HFFc6 (cell line): ENCODE measurements at places on chromosomes 1 and 21.
A peak's percentile ranks its signal among the peaks of the same experiment; 100 is the strongest.

- DNase-seq: no peak
Observed at GRCh38 chr1:193649587-193649986, 463.2 kb upstream of the B3GALT2 start.

- peak; percentile 11 for DNase-seq
Observed at GRCh38 chr1:244231572-244232315, 180.7 kb downstream of the ZBTB18 start.

- DNase-seq: no peak
Observed at GRCh38 chr1:83500531-83500930, 498.4 kb downstream of the TTLL7 start.

DNA sequence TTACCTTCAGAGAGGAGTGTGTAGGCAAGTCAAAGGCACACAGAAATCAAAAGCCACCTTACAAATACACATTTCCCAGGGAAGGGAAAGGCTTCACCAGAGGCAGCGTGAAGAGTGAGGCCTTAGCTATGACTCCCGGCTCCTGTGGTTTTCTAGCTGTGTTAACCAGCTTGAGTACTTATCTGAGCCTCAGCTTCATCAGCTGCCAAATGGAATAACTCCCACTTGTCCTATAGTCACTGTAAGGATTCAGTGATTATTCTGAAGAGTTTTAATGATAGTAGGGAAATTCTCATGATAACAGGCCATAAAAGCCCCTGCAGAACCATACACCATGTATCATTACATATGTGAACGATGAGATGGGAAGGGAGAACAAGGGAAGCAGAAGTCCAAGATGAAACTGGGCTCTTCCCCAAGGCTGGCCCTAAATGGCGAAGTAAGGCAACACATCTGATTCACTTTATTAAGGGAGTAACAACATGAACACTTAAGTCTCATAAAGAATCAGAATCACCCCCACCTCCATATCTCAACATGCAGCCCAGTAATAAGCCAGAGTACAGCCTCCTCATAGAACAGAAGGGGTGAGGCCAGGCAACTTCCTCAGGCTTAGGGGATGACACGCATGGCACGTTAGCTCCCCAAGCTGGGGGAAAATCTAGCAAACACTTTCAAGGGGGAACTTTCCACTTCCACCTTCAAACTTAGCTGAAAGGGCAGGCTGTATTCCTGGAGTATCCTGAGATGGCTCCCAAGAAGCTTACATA, 63.7 kb downstream of the SLC66A1 start:
- no peak for DNase-seq

DNA sequence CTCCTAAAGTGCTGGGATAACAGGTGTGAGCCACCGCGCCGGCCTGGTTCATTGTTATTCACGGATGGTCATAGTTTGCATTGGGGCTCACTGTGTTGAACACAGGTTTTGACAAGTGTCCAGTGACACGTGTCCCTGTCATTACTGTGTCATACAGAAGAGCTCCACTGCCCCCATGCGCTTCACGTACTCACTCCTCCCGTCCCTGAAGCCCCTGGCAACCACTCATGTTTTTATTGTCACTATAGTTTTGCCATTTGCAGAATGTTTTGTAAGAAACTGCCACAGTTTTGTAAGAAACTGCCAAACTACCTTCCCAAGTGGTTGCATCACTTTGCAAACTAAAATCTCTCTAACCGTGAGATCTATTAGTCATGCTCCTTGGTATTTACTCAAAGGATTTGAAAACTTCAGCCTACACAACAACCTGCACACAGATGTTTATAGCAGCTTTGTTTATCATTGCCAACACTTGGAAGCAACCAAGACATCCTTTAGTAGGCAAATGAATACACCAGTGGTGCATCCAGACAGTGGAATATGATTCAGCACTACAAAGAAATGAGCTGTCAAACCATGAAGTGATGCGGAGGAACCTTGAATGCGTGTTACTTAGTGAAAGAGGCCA, 163.2 kb upstream of the COL6A1 start:
- DNase-seq: peak; percentile 79

DNA sequence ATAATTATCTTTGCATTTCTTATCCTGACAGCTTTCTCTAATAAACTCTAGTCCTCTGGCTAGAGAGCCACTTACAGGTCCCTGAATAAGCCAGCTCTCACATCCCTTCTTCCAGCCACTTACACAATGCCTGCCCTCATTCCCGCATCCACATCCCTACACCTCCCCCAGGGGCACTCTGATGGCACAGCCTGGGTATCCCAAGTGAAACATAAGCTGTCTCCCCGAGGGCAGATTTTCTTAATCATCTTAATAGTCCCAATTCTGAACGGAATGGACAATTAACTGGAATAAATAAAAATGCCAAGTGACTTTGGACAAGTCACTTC, 4.9 kb downstream of the RHOC start:
- DNase-seq: no peak

GRCh38 chr1:203692565-203693470, 66.2 kb downstream of the ATP2B4 start:
- peak; percentile 95 for DNase-seq
